ENCODE measurements at places on chromosomes 3 and 15. TPM values are rescaled to one million over a fixed set of nuclear protein-coding genes. Genes with fewer than 3 reads are reported as not detected.

The POU1F1 gene
- not detected for total RNA-seq

The RYR3 gene
- 1.4 TPM for total RNA-seq

The EIF4A2 gene
- 235 TPM for total RNA-seq

The C3orf49 gene
- not detected for total RNA-seq

The SLC26A6 gene
- total RNA-seq = 14.6 TPM

The ATP2B2 gene
- not detected for total RNA-seq

The GOLGA6A gene
- 0.14 TPM for total RNA-seq

The GUCA1C gene
- total RNA-seq = not detected

The SLC28A1 gene
- not detected for total RNA-seq

The TLR9 gene
- 1.1 TPM for total RNA-seq

GRCh38 chr15:25793354-25794050 lies 69.6 kb downstream of the ATP10A start:
- DNase-seq = no peak
- H3K4me1 ChIP-seq = peaks cover 4% of the 10 kb centered on the region
- no peak overlapping the region for H3K4me3 ChIP-seq
- H3K27me3 ChIP-seq = no peaks in the 10 kb centered on the region
- H3K27ac ChIP-seq = no peak overlapping the region

GRCh38 chr3:16998236-16998923 lies 113.6 kb downstream of the PLCL2 start:
- peak; percentile 50 for DNase-seq
- H3K36me3 ChIP-seq = no peaks in the 10 kb centered on the region
- H3K27ac ChIP-seq = no peak overlapping the region
- H3K27me3 ChIP-seq = no peaks in the 10 kb centered on the region
- no peak overlapping the region for H3K4me3 ChIP-seq
- H3K4me1 ChIP-seq = peaks cover 4% of the 10 kb centered on the region

GRCh38 chr15:25694239-25694584 lies 168.9 kb downstream of the ATP10A start:
- no peak overlapping the region for H3K4me3 ChIP-seq
- H3K27me3 ChIP-seq = no peaks in the 10 kb centered on the region
- H3K27ac ChIP-seq = no peak overlapping the region
- H3K36me3 ChIP-seq = no peaks in the 10 kb centered on the region

DNA sequence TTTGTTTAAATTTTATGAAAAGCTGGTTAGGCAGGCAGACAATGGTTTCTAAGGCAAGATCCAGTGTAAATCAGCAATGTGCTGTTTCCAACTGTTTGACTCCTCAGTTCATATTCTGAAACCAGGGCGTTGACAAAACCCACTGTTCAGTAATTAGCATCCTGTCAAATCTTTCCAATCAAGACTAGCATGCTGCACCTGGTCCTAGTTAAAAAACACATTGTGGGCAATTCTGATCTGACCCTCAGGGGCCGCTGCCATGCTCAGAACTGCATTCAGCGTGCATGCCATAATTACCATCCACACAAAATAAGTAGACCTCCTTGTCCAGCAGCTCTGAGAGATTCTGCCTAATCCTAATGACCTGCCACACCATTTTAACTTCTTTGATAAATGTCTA lies 20.9 kb upstream of the RBP1 start:
- H3K4me1 ChIP-seq = no peaks in the 10 kb centered on the region
- H3K27me3 ChIP-seq = no peaks in the 10 kb centered on the region
- H3K36me3 ChIP-seq = no peaks in the 10 kb centered on the region
- no peak overlapping the region for H3K4me3 ChIP-seq
- H3K27ac ChIP-seq = no peak overlapping the region

- peaks cover 38% of the 10 kb centered on the region for H3K4me1 ChIP-seq
- no peak overlapping the region for H3K27ac ChIP-seq
- DNase-seq = no peak
- no peak overlapping the region for H3K4me3 ChIP-seq
- H3K36me3 ChIP-seq = no peaks in the 10 kb centered on the region
Measured at GRCh38 chr15:95709959-95710695, 620.4 kb upstream of the NR2F2 start.

DNA sequence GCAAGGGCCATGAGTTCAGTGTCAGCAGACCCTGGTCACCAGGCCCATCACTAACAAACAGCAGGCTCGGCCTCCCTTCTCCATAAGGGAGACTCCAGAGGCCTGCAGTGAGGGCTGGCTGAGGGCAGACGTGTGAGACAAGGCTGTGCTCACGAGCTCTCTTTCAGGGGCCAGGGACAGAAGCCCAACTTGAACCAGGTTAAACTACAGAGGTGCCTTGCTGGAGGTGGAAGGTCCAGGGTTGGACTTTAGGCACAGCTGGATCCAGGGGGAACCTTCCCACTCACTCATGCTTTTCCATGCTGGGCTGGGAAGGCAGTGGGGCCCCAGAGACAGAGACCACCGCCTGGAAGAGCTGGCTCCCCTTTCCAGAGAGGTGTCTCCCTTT lies 19.0 kb downstream of the CFAP100 start:
- H3K4me1 ChIP-seq = no peaks in the 10 kb centered on the region
- peaks cover 11% of the 10 kb centered on the region for H3K27me3 ChIP-seq
- H3K36me3 ChIP-seq = no peaks in the 10 kb centered on the region
- no peak overlapping the region for H3K4me3 ChIP-seq
- no peak for DNase-seq

- H3K27ac ChIP-seq = no peak overlapping the region
- no peak overlapping the region for H3K4me3 ChIP-seq
- no peaks in the 10 kb centered on the region for H3K4me1 ChIP-seq
Measured at GRCh38 chr3:186849374-186849975, 7.0 kb downstream of the ADIPOQ start.

- H3K4me3 ChIP-seq = no peak overlapping the region
- DNase-seq = no peak
- H3K4me1 ChIP-seq = peaks cover 3% of the 10 kb centered on the region
- no peaks in the 10 kb centered on the region for H3K27me3 ChIP-seq
Measured at GRCh38 chr3:175260145-175260794, 401.1 kb downstream of the NAALADL2 start.

GRCh38 chr3:148329481-148330235 lies 368.0 kb upstream of the AGTR1 start:
- H3K4me3 ChIP-seq = no peak overlapping the region
- no peak overlapping the region for H3K27ac ChIP-seq
- peaks cover 10% of the 10 kb centered on the region for H3K4me1 ChIP-seq
- H3K36me3 ChIP-seq = no peaks in the 10 kb centered on the region
- peak; percentile 29 for DNase-seq

GRCh38 chr3:129453732-129454131 lies 13.7 kb downstream of the IFT122 start:
- H3K4me1 ChIP-seq = no peaks in the 10 kb centered on the region
- no peak for DNase-seq

- no peaks in the 10 kb centered on the region for H3K4me1 ChIP-seq
- no peaks in the 10 kb centered on the region for H3K27me3 ChIP-seq
- H3K4me3 ChIP-seq = no peak overlapping the region
- DNase-seq = no peak
Measured at GRCh38 chr3:84783281-84783680, 175.5 kb upstream of the CADM2 start.

DNA sequence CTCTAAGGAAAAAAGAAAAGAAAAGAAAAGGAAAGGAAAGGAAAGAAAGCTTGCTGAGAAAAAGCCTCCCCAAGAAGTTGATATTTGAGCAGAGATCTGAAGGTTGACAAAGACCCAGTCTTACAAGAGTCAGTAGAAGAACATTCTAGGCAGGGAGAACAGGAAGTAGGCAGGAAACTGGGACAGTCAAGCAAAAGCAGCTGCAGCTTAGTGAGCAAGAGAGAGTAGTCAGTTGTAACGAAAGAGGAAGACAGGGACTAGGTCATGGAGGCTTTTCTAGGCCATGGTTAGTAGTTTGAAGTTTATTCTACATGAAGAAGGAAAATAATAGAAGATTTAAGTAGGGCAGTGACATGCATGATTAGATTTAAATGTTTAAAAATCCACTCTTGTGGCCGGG lies 31.8 kb upstream of the KLHL6 start:
- no peak overlapping the region for H3K4me3 ChIP-seq
- peaks cover 14% of the 10 kb centered on the region for H3K4me1 ChIP-seq
- H3K36me3 ChIP-seq = no peaks in the 10 kb centered on the region
- DNase-seq = no peak

- peaks cover 10% of the 10 kb centered on the region for H3K4me1 ChIP-seq
- H3K27ac ChIP-seq = no peak overlapping the region
- no peak overlapping the region for H3K4me3 ChIP-seq
Measured at GRCh38 chr15:47377465-47377864, 339.8 kb upstream of the SEMA6D start.

DNA sequence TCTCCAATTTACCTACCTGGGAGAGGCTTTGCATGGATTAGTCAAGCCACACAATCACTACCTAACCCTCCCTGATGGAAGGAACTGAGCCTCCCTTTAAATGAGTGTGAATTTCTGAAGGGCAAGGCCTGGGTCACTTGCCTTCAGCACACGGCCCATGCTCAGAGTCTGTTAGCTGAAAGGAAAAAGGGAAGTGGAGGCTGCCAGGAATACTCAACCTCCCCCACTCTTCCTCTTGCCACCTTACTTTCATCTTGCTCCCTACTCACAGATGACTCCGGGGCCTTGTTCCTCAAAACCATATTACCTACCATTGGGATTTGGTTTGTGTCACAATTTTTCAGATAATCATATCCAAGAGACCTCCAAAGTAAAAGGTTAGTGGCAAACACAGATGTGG lies 220.0 kb downstream of the ABHD5 start:
- no peaks in the 10 kb centered on the region for H3K36me3 ChIP-seq
- no peaks in the 10 kb centered on the region for H3K27me3 ChIP-seq
- H3K4me3 ChIP-seq = no peak overlapping the region
- H3K4me1 ChIP-seq = no peaks in the 10 kb centered on the region
- no peak overlapping the region for H3K27ac ChIP-seq
- no peak for DNase-seq

DNA sequence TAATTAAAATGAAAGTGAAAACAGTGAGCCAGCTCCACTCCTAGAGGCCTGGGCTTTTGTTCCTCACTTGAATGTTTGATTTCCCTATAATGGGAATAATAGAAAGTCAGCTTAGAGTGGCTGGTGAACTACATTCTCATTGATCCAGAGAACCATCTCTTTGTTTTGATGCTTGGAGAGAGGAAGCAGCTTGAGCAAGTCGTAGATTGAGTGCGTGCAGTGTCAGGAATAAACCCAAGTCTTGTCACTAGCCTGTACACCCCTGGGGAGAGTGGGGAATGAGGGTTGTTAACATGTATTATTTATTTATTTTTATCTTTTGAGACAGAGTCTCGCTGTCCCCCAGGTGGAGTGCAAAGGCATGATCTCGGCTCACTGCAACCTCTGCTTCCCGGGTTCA lies 885 bp upstream of the LSG1 start:
- peak overlapping the region; percentile 50 for H3K27ac ChIP-seq
- H3K4me3 ChIP-seq = no peak overlapping the region
- H3K4me1 ChIP-seq = peaks cover 7% of the 10 kb centered on the region

GRCh38 chr3:127886956-127887231 lies 28.1 kb upstream of the KBTBD12 start:
- H3K4me3 ChIP-seq = no peak overlapping the region
- no peaks in the 10 kb centered on the region for H3K4me1 ChIP-seq
- no peak overlapping the region for H3K27ac ChIP-seq
- DNase-seq = no peak

- H3K4me1 ChIP-seq = no peaks in the 10 kb centered on the region
- no peak overlapping the region for H3K27ac ChIP-seq
- H3K36me3 ChIP-seq = no peaks in the 10 kb centered on the region
- H3K4me3 ChIP-seq = no peak overlapping the region
- H3K27me3 ChIP-seq = no peaks in the 10 kb centered on the region
Measured at GRCh38 chr3:150177673-150178381, 207.1 kb upstream of the PFN2 start.

DNA sequence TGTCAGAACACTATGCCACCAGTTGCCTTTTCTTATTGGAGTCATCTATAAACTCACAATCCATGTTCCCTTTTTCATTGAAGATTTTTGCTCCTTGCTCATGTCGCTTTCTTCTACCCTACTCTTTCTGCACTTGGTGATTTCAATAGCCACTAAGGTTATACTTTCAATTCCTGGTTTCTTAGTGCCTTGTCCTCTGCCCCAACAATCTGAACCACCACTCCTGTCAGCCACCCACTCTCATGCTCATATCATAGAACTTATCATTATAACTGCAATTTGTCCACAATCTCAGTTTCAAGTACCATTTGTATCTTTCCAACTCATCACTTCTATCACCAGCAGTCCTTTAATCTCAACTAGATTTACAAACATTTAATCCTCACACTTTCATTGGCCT lies 10.0 kb upstream of the GRAMD1C start:
- H3K27me3 ChIP-seq = no peaks in the 10 kb centered on the region
- H3K4me3 ChIP-seq = no peak overlapping the region
- H3K36me3 ChIP-seq = no peaks in the 10 kb centered on the region
- no peaks in the 10 kb centered on the region for H3K4me1 ChIP-seq
- H3K27ac ChIP-seq = no peak overlapping the region

DNA sequence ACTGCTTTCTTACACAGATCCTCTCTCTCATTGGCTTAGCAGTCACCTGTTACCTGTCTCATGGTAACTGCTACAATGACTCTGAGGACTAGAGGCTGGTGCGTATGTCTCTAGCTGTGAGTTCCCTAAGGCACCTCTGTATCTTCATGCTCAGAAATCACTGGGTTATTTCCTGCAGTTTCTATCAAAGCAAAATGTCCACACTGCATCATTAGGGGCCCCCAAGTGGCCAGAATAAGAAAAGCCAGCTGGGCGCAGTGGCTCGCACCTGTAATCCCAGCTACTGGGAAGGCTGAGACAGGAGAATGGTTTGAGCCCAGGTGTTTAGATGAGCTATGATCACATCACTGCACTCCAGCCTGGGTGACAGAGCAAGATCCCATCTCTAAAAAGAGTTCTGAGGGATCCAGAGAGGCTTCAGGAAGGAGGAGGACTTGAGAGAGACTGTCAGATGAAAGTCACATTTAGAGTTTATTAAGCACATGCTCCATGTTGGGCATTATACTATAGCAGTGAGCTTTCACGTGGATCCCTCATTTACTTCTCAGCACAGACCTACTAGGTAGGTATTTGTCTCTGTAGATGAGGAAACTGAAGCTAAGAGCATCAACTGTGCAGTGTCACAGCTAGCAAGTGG lies 2.3 kb upstream of the VPS18 start:
- no peak overlapping the region for H3K4me3 ChIP-seq
- no peak overlapping the region for H3K27ac ChIP-seq
- no peaks in the 10 kb centered on the region for H3K27me3 ChIP-seq
- DNase-seq = peak; percentile 64
- H3K36me3 ChIP-seq = no peaks in the 10 kb centered on the region

- no peaks in the 10 kb centered on the region for H3K4me1 ChIP-seq
- peaks cover 24% of the 10 kb centered on the region for H3K27me3 ChIP-seq
- H3K36me3 ChIP-seq = no peaks in the 10 kb centered on the region
- DNase-seq = peak; percentile 45
- no peak overlapping the region for H3K4me3 ChIP-seq
- H3K27ac ChIP-seq = no peak overlapping the region
Measured at GRCh38 chr15:96411056-96412031, 80.8 kb downstream of the NR2F2 start.

DNA sequence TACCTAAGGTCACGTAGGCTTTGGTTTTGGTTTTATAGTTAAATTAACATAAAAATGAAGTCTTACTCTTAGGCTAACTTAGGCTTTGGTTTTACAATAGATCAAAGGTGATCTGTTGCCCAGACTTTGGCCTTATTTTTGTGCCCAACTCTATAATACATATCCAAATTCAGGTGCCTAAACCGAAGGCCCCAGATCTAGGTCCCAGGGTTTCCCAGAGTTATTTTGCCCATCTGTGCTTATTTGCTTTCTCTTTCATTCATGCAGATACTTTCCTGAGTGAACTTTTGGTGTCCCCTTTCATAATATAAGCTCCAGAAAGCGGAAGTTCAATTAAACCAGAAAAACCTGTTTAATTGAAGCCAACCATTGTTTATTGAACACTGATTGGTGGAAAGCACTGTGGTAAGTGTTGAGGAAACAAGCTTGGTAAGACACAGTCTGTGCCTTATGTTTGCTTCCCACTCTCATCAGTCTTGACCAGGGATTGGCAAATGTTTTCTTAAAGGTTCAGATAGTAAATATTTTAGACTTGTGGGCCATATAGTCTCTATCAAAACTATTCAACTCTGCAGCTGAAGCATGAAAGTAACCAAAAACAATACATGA lies 209.7 kb downstream of the WDR72 start:
- no peak overlapping the region for H3K27ac ChIP-seq
- no peak for DNase-seq
- no peaks in the 10 kb centered on the region for H3K36me3 ChIP-seq

Data from lung (tissue), 17 donors.